Fibroblast of upper back skin (primary cell): ENCODE measurements at places on chromosomes 2 and 18.

GRCh38 chr18:50154420-50154819 is 40.5 kb downstream of the MYO5B start:
- DNase-seq, result no peak

DNA sequence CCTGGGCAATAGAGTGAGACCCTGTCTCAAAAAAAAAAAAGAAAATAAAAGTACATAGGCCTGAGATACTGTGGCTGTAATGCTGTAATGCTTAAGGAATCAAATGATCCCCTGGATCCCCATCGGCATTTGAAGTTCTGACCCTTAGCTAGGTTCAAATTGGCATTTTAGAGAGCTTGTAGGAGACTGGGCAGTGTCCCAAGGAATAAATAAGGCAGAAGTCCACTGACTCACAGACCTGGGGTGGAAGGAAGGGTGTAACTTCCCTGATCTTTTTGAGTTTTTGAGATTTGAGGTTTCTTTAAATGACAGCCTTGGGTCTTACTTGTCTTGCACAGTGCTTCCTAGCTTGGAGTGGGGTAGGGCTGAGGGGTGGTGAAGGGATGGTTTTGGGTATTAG is 553.7 kb downstream of the SLC4A3 start:
- DNase-seq, result no peak

GRCh38 chr2:121519153-121519552 is 11.5 kb upstream of the RNU4ATAC start:
- no peak for DNase-seq

- no peak for DNase-seq
These were observed 36.3 kb upstream of the ITM2C start for GRCh38 chr2:230828272-230828961.

GRCh38 chr2:227865291-227865690 is 6.1 kb upstream of the DAW1 start:
- DNase-seq, result no peak

GRCh38 chr18:76306685-76307292 is 188.3 kb downstream of the ZNF516 start:
- no peak for DNase-seq

- DNase-seq, result no peak
These were observed 50.0 kb upstream of the ZFP36L2 start for GRCh38 chr2:43276266-43276941.
